ENCODE measurements at places on chromosomes 13 and 19.
A peak's percentile ranks its signal among the peaks of the same experiment; 100 is the strongest.

DNA sequence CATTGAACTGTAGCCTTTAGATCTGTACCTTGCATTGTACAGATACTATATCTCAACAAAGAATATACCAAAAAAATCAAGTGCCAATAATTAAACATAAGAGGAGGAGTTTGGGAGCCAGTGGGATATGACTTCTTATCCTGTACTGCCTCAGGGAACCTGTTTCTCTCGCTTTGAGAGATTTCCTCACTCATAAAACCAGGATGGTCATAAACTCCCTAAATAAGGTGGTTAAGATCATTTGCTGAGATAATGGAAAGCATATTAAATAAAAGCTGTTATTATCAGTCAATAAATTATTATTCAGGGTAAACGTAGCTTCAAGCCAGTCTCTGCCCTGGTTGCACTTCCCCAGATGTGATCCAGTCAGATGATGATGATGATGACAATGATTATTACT, 17.0 kb downstream of the OPA3 start:
- DNase-seq = no peak

DNA sequence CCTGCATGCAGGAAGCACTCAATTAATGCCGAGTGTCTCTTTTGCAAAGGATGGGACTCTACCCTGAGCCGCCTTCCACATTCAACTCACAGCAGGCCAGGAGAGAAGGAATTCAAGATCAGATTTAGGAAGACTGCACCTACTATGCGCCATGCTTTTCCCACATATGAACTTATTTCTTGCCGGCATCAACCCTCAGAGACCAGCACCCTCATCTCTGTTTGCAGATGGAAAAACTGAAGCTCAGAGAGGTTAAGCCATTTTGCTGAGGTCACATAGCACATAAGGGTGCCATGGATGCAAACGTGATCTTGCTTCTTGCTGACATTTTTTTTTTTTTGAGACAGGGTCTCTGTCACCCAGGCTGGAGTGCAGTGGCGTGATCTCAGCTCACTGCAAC, 14.2 kb upstream of the SEMA6B start:
- DNase-seq = no peak

DNA sequence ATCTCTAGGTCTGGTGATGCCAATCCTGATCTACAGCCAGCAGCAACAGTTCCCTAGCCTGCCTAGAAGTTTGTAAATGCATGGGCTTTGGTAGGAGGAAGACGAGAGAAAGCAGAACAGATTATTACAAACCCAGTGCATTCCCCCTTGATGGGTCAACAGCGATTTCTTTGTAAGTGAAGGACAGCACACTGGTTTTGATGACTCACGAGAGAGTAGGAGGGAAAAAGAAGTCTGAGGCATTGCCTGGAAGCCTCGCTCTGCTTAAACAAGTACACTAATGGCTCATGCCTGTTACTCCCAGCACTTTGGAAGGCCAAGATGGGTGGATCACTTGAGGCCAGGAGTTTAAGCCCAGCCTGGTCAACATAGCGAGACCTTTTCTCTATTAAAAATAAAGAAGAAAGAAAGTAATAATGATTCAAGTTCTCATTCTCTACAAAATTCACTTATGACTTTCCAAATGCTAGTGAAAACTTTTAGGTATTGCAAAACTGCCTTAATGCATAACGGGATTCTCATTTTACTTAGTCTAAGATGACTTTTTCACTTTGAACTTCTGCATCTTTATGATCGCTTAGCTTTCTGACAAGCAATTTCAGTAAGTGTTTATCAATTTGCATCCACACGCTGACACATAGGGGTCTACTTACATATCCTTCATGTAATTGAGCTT, 47.7 kb upstream of the USPL1 start:
- peak; percentile 91 for DNase-seq

GRCh38 chr19:49827034-49827433, 8.9 kb downstream of the MED25 start:
- DNase-seq = no peak

- DNase-seq = no peak
These were observed 125.6 kb upstream of the FRY start for GRCh38 chr13:31905961-31906360.

DNA sequence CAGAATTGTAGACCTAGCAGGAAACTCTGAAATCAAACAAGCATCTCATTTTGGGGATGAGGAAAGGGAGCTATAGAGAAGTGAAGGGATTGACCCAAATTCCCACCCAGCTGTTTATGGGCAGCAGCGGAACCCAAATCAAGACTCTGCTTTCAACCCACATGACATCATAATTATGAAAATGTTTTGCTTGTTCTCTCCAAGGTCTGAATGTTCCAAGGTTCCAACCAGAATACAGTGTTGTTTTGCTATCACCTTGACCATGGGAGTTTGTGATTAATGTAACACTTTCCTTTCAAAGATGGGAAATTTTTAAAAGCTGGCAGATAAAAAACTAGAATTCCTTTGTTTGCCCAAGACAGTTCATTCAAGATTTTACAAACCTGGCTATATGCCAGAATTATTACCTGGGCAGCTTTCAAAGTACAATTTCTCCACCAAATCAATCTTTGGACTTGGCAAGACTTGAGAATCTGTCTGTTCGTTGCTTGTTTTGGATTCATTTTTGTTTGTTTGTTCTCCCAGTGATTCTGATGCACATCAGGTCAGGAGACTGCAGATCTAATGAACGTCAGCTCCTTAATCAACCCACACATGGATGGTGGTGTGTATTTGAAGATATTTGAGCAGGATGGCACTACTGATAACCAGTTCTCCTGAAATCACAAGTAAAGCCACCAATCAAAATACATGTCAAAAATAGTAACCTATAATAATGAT, 322.7 kb downstream of the FOXO1 start:
- no peak for DNase-seq

GRCh38 chr13:77456271-77456670, 79.2 kb upstream of the SCEL start:
- DNase-seq = no peak

DNA sequence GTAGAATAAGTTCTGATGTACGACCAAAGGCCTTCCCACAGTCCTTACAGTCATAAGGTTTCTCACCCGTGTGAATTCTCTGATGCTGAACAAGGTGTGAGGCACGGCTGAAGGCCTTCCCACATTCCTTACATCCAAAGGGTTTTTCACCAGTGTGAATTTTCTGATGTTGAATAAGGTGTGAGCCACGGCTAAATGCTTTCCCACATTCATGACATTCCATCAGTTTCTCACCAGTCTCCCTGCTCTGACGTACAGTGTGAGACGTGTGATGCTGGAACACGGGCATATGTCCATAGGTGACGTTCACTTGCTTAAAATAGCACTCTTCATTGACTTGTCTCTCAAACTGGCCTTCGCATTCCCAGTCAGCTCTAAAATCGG, 31.0 kb upstream of the COX7A1 start:
- no peak for DNase-seq

DNA sequence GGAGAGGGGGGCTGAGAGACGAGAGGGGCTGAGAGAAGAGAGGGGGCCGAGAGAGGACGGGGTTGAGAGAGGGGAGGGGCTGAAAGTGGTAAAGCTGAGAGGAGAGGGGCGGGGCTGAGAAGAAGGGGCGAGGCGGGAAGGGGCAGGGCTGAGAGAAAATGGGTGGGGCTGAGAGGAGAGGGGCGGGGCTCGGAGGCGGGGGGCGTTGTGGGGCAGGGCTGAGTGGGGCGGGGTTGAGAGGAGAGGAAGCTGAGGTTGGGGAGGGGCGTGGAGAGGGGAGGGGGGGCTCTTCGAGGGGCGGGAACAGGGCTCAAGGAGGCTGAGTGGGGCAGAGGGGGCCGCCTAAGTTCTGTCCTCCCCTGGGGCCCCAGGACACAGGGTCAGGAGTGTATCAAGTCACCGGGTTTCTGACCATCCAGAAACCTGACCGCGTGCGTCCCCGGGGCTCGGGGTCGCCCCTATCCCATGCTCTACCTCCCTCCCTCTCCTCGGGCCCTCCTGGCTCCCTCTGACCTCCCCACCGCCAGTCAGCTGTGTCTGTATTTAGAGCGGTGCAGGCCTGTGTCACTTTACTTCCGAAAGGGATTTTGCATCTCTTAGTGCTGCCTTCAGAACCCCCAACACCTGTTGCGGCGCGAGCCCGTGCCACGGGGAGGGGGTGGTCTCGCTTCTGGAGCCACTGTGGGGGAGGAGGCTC, 38.6 kb upstream of the SEMA6B start:
- DNase-seq = no peak

GRCh38 chr19:18417250-18418028, 1.8 kb upstream of the SSBP4 start:
- peak; percentile 94 for DNase-seq

DNA sequence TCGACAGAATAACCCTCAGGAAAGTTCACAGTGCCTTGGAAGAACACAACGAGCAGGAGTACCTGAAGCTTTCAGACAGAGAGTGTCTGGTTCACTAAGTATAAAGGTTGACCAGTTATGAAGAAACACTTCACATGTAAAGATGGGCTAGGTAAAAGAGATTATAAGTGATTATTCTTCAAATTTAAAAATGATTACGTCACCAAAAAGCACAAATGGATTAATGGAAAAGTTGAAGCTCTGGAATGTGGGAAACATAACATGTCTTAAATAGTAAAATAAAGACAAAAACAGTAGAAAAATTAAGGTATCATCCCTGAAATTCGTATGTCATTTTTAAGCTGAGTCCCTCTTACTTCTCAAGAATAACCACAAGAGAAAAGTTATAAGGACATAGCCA, 643.9 kb upstream of the KLF12 start:
- no peak for DNase-seq

- DNase-seq = peak; percentile 83
These were observed 36.7 kb downstream of the MBNL2 start for GRCh38 chr13:97258801-97259200.

DNA sequence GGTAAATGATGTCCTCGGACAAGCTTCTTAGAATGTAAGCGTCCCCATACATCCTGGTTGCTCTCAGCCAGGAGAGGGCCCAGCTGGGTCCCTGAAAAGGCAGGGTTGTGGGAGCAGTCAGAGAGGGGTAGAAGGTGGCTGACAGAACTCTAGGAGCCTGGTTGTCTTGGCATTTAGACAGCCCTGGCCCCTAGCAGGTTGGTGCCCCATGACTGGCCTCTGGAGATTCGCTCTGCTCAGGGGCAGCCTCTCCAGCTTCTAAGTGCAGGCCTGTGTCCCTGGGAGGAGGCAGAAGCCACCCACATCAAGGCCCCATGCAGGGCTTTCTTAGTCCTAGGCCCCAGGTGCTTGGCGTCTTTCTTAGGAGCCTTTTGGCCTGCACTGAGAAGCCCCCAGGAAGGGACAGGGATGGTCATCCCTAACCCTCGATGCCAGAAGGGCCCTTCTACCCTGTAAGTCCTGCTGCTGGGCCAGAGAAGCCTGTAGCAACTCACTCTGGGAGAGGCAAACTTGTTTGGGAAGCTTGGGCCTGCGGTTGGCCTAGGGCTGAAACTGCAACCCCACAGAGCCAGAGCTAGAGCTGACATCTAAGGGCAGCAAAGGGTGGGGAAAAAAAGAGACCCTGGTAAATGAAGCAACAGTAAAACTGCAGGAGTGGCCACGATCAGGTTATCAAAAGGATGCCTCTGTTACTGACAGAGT, 2.8 kb upstream of the CDX2 start:
- no peak for DNase-seq

- DNase-seq = no peak
These were observed 37.8 kb downstream of the MBD3L2B start for GRCh38 chr19:6983448-6983847.

- DNase-seq = peak; percentile 61
These were observed 4.3 kb upstream of the RAP2A start for GRCh38 chr13:97429681-97430081.

DNA sequence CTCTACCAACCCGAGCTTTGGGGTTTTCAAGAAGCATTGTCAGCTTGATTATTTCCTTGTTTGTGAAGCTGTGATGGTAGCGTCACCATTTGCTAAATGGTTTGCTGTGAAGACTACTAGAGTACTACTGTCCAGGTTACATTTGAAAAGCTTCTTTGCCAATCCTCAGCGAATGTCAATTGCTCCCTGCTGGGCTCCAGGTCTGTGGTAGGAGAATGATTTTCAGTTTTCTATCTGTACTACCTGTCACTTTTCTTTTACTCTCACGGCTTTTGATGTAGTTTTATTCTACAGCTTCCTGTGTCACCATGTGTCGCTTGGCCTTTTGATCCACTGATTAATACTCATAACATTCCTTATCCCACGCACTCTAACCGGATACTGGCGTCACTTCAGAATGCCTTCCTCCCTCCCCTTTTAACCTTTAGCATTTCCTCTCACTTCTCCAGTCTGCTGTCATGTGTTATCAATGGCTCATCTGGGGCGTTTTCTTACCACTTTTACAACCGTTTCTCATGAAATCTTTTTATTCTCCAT, 7.5 kb upstream of the GPR183 start:
- DNase-seq = no peak

- DNase-seq = no peak
These were observed 141.3 kb downstream of the FGF9 start for GRCh38 chr13:21812192-21812626.

DNA sequence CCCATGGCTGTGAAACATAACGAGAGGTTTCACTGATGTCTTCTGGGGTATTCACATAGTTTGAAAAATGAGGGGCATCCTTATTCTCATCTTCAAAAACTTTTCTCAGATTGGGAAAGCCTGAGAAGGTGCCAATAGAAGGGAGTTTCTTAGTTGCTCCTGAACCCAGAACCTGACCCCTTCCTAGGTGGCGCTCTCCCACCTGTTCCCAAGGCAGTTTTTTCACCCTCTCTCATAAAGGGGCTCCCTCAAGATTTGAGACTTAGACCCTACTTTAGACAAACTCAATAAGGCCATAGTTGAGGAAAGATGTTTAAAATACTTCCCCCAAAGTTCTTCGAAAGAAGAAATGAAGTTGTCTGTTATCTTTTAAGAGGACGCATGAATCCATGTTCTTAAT, 142.2 kb downstream of the FGF9 start:
- DNase-seq = no peak

- no peak for DNase-seq
These were observed 53.8 kb downstream of the MYO9B start for GRCh38 chr19:17129377-17129776.

- no peak for DNase-seq
These were observed 1200.7 kb downstream of the SLITRK1 start for GRCh38 chr13:82681535-82681934.

DNA sequence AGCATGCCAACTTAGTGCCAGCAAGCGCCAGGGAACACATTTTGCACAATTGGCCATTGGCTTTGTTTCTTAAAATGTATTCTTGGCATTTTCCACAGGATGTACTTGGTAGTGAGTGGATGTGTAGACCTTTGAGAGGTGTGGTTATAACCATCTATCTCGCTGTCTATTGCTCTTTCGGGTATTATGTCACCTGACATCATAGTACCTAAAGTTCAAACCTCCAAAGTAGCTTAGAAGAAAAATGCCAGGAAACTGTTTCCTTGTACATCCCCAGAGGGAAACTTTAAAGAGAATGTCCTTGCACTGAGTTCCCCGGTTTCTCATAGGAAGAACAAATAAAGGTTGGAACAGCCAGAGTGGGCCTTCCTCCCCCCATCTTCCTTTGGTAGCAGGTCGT, 87.6 kb downstream of the FGF9 start:
- DNase-seq = no peak
